ENCODE measurements at places on chromosomes 1 and 21.
A peak's percentile ranks its signal among the peaks of the same experiment; 100 is the strongest.

- DNase-seq: no peak
Measured at GRCh38 chr1:7491109-7491817, 279.8 kb upstream of the VAMP3 start.

DNA sequence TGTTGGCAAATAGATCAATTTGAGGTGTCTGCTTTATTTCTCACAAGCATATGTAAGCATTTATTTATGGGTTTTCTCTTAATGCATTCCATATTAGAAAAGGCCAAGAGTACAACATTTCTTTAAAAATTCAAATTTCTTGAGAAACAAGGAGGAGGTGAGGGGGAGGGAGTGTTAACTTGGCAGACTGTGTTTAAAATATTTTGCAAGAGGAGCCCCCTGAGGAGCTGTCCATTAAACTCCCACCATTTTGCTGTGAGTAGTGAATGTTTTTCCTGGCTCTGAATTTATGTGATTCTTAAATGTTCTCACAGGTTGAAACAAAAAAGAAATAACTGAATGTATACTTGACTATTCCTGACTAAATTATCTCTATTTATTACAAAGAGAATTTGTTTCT is 363.8 kb downstream of the PTPRC start:
- DNase-seq: no peak

DNA sequence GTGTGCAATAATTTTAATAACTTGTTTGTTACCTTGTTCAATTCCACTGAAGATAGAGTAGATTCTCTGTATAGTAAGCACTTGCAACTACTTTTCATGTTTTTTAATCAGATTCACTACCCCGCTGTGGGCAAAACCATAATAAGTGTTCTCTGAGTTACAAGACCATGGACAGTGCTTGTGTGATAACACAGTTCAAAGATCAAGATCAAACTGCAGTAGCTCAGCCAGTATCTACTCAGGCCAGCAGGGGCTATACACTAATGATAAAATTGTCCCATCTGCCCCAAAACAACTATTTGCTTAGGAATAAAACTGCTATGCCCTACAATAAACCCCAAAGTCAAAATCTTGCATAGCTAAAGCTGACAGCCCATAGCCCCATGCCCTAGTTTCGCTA is 129.6 kb downstream of the LRRC7 start:
- DNase-seq: no peak

GRCh38 chr1:52842643-52843310 is at the start of gene ZYG11A:
ZYG11A (plus strand) TSS chr1:52842760; CDS start chr1:52842884, 124 bp downstream.
- DNase-seq: peak; percentile 84

DNA sequence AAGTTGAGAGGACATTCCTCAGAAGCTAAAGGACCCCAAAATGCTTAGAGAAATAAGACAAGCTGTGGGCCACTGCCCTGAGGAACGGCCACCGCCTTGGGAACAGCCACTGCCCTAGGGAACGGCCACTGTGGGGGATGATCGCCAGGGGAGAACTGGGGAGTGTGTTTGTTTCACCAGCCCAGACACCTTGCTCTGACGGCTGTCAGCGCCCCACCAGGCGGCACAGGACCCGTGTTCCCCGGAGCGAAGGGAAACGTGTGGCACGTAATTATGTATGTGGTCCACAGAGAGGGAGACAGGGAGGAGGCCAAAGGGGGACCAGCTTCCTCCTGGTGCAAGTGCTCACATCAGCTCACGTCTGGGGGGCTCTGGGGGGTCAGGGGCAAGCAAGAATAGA is 45.8 kb upstream of the RIPK4 start:
- no peak for DNase-seq

GRCh38 chr1:247437551-247438505 is 20.1 kb downstream of the OR2B11 start:
- no peak for DNase-seq

GRCh38 chr1:172134087-172134731 is 286.3 kb upstream of the C1orf105 start:
- DNase-seq: peak; percentile 77

GRCh38 chr1:170853302-170853701 is 82.0 kb upstream of the MROH9 start:
- no peak for DNase-seq

- no peak for DNase-seq
Measured at GRCh38 chr1:237858992-237859391, 31.7 kb downstream of the ZP4 start.

DNA sequence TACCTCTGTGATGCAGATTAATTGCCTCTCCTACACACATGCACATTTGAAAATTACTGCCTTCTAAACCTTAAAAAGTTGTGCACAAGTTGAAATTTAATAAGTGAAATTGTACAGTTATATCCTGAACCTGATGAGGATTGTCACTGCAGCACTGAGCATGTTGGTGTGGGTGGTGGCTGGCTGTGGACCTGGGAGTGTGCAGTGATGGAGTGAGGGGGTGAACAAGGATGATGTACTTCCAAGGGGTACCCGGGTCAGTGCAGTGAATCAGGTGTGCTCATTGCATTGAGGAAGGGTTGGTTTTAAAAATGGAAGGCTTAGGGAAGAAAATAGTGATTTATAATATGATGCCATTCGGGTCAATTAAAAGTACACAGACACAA is 24.1 kb downstream of the DIP2A start:
- DNase-seq: no peak

- DNase-seq: no peak
Measured at GRCh38 chr1:54853096-54853792, 33.8 kb downstream of the DHCR24 start.

GRCh38 chr1:47582891-47583608 is 145.2 kb downstream of the FOXD2 start:
- no peak for DNase-seq

- DNase-seq: no peak
Measured at GRCh38 chr1:119794876-119795240, 16.4 kb downstream of the REG4 start.

- no peak for DNase-seq
Measured at GRCh38 chr1:57492586-57493226, 68.8 kb upstream of the DAB1 start.

DNA sequence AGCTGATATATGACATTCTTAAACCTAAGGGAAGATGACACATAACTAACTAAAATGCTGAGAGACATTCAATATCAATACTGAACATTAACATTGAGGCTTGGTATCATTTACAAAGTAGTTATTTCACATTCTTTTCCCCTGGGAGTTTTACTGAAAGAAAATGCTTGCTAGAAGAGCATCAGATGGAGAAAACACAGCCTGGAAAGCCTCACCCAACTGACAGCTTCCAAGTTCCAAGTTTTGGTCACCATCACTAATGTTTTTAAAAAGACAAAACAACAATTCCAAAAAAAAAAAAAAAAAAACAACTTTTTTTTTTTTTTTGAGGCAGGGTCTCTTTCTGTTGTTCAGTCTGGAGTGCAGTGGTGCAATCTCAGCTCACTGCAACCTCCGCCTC is 80.6 kb downstream of the DSCAM start:
- DNase-seq: no peak

DNA sequence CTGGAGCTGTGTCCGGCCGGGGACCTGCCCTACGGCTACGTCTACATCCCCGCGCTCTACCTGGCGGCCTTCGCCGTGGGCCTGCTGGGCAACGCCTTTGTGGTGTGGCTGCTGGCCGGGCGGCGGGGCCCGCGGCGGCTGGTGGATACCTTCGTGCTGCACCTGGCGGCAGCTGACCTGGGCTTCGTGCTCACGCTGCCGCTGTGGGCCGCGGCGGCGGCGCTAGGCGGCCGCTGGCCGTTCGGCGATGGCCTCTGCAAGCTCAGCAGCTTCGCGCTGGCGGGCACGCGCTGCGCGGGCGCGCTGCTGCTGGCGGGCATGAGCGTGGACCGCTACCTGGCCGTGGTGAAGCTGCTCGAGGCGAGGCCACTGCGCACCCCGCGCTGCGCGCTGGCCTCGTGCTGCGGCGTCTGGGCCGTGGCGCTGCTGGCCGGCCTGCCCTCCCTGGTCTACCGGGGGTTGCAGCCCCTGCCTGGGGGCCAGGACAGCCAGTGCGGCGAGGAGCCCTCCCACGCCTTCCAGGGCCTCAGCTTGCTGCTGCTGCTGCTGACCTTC is 412 bp downstream of the GPR25 start:
- DNase-seq: no peak

DNA sequence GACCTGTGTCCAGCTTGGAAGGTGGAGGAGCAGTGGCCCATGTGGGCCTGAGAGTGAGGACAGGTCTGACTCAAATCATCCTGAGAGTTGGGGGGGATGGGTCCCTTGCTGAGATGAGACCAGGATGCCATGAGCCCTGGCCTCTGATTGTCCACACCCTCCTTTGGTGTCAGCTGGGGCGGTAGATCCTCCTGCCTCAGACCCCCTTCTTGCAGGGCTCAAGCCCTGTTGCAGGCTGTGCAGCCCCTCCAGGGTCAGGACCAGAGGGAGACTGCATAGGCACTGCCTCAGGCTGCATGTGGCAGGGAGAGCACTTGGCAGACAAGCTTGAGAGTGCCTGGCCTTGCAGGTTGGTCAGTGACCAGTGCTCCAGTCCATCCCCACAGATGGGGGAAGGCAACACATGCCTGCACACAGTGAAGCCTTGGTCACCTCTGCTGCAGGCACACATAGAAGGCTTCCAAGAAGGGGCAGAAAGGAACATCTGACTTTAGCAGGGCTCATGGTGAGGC is 82.2 kb upstream of the ACTRT2 start:
- no peak for DNase-seq

DNA sequence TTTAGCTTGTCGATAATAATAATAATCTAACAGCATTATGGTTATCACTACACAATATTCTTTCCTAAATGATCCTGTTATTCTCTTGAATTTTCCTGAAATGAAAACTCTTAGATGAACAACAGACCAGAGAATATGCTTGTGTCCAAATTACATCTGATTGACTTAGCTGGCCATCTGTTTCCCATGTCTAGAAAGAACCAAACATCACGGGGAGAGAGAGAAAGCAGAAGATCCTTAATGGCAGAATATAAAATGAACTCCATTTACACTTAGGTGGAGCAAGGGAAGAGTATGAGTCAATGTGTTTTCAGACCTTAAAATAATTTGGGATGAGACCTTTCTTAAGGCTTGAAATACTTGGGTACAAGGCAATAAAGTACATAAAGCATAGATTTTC is 162.2 kb downstream of the DSCAM start:
- DNase-seq: no peak

GRCh38 chr1:24932284-24932683 is 2.2 kb upstream of the RUNX3 start:
- DNase-seq: peak; percentile 82

- peak; percentile 10 for DNase-seq
Measured at GRCh38 chr21:24045775-24046215, 1561.5 kb downstream of the MRPL39 start.

DNA sequence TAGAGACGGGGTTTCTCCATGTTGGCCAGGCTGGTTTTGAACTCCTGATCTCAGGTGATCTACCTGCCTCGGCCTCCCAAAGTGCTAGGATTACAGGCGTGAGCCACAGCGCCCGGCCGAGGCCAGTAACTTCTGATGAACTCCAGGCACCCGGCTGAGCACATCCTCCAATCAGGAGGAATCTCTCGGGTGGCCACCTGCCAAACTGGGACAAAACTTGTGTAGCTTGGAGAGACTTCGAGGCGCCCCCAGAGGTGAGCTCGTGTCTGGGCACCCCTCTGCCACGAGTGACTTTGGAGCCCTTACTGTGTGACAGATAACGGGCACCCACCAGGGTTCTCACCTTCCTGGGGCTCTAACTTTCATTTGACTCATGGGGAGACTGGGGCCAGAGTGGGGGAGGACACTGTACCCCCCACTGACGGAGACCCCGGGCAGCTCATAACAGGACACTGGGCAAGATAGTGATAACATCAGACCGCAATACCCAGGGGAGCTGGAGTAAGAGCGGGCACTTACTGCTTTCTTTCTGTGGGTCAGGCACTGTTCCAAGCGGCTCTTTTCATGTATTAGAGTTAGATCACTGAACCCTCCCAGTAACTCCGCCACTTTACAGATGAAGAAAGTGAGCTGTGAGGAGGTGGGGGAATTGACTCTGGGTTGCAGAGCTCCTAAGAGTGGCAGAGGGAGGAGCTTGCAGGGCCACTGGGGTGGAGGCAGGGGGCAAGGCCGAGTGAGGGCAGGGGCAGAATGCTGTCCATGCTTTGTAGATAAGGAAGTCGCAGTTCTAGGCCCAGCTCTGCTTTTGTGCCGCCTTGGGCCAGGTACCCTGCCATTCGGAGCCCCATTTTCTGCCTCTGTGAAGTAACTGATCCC is 1.9 kb upstream of the PADI2 start:
- DNase-seq: no peak

DNA sequence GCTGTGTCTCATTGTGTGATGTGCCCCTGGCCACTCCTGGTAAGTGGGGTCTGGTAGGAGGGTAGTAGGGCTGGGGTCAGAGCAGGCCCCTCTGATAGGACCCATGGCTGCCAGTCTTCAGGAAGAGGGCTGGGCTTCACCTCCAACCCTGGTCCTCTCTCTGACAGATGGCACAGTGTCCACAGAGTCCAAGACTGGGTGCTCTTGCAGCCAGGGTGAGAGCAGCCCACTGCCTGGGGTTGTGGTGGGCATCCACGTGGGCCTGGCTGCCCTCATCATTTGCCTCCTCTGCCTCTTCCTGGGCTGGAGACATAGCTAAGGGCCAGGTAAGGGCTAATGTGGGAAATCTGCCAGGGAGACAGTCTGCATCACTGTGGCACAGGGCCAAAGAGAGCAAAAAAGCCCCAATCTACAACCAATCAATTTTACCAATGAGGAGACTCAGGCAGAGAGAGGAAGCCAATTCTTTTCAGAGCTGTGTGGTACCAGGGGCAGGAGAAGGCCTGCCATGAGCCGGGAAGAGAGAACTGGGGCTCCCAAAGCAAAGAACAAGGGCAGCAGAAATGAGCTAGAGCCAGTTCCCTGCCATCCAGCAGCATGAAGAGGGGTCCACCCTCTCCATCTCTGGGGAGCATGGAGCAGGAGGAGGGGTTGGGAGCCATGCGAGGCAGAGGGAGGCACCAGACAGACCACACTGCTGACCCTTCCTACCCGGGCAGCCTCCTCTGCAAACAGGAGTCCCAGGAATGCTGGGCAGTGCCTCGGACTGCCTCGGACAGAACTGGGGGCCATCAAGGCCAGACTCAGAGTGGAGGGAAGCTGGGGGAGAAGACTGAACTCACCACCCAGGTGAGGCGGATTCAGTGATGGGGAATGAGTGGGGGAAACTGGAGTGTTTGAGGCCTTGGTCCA is 26.8 kb downstream of the SLC27A3 start:
- no peak for DNase-seq

DNA sequence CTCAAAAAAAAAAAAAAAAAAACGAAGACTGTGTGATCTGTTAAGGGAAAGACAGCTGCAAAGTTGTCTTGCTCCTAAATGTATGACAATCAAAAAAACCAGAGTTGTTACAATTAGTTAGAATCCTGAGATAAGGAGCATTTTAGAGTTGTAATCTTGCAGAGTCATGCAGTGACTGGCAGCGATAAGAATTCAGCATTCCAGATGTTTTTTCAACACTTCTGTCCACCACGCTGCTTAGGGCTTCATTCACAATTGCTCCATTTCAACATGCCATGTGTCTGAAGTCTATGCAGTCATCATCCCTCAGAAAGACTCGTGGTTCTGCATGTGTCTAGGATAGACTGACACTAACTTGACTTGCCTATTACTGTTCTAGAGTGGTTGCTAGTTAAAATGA is 102.4 kb upstream of the BACE2 start:
- no peak for DNase-seq
